ENCODE measurements at places on chromosomes 12 and 14.

- no peak for DNase-seq
Measured at GRCh38 chr14:63477556-63477955, 65.6 kb downstream of the PPP2R5E start.

- peak; percentile 83 for DNase-seq
Measured at GRCh38 chr12:49644620-49644994, 21.2 kb downstream of the PRPF40B start.

- DNase-seq = no peak
Measured at GRCh38 chr12:76074701-76075336, 9.7 kb downstream of the NAP1L1 start.

- no peak for DNase-seq
Measured at GRCh38 chr12:115762936-115763335, 514.6 kb downstream of the MED13L start.

- DNase-seq = no peak
Measured at GRCh38 chr14:80784820-80785219, 156.7 kb downstream of the CEP128 start.

DNA sequence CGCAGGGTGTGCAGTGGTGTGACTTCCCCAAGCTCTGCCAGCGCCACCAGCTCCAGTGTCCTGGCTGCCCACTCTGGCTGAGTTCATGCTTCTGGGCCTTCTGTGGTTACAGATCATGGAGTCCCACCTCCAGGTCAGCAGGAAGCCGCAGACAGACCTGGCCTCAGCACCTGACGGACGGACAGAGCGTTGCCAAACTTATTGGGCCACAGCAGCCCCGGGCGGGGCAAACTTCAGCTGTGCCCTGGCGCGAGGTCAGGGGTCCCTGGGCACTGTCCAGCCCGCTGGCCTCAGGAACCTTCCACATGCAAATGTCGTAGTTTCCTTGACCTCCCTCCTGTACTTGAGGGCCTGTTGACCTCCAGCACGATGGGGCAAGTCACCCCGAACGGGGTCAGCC, 11.2 kb downstream of the GPR132 start:
- DNase-seq = no peak

- no peak for DNase-seq
Measured at GRCh38 chr12:42584651-42585111, 4.9 kb downstream of the PRICKLE1 start.

DNA sequence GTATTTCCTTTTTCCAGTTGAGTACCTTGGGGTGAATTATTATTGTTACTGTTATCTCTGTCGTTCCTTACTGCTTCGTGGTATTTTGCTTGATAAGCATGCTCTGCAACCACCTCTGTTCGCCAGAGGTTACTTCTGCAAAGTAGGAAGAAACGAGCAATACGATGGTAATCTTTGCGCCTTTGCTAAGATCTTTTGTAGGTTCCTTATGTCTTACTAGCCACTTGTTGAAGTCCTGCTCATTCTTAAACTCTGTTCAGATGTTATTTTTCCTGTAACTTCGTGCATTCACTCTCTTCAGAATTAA, 729 bp upstream of the M6PR start:
- no peak for DNase-seq

- no peak for DNase-seq
Measured at GRCh38 chr12:69866698-69867097, 41.7 kb downstream of the MYRFL start.

- DNase-seq = peak; percentile 21
Measured at GRCh38 chr14:39107591-39107996, 4.6 kb upstream of the SEC23A start.

GRCh38 chr12:100974341-100974740, 179.8 kb downstream of the ANO4 start:
- DNase-seq = no peak

GRCh38 chr14:103078860-103079587, 5.0 kb upstream of the LBHD2 start:
- DNase-seq = no peak

- peak; percentile 93 for DNase-seq
Measured at GRCh38 chr12:106303202-106303820, 778 bp downstream of the TCP11L2 start.

All from CD4-positive, alpha-beta T cell treated with Interleukin-6 at 100 ng/mL for 8 hours (primary cell).